ENCODE measurements at places on chromosomes 7 and 10. TPM values are rescaled to one million over a fixed set of nuclear protein-coding genes. Genes with fewer than 3 reads are reported as not detected.

Gene ADRB1
- total RNA-seq: 4.6 TPM

Gene GLRX3
- 23.9 TPM for total RNA-seq

Gene WIPF3
- total RNA-seq: 2.5 TPM

DNA sequence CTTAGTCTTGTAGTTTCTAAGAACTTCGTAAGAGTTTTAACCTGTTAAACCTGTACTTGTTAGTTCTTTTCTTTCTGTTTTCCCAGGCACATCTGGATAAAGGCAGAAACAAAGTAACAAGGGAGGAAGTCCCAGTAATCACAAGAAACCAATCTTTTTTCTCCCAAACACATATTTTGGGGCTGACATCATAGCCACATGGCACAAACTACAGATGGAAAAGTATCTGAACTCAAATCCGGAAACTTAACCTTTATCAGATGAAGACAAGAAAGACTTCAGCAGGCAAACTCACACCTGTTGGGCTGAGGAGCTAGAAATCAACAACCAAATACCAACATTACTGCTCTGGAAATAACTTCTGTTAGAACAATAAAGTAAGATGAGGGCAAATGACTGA is 67.1 kb downstream of the CUBN start:
- no peaks in the 10 kb centered on the region for H3K27me3 ChIP-seq
- H3K4me3 ChIP-seq: no peak overlapping the region
- no peaks in the 10 kb centered on the region for H3K36me3 ChIP-seq
- H3K27ac ChIP-seq: no peak overlapping the region

DNA sequence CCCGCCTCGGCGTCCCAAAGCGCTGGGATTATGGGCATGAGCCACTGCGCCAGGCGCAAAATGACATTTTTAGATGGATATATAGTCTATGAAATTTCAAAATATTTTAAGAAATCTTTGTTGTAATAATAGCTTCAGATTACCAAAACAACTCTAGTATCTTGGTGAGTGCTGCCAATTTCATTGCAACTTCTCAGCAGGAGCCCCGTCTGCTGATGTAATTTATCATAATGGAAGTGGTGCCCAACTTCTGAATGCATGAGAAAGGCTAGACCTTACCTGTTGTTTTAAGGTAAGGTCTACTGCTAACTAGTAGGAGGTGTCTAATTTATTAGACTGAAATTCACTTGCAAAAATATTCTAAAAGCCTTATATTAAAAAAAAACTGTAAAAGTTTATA is 20.0 kb downstream of the PDSS1 start:
- DNase-seq: no peak
- H3K4me1 ChIP-seq: no peaks in the 10 kb centered on the region
- no peak overlapping the region for H3K4me3 ChIP-seq
- H3K36me3 ChIP-seq: no peaks in the 10 kb centered on the region

- H3K27me3 ChIP-seq: no peaks in the 10 kb centered on the region
- H3K27ac ChIP-seq: no peak overlapping the region
- H3K4me3 ChIP-seq: no peak overlapping the region
Observed at GRCh38 chr10:112752288-112752687, 197.8 kb upstream of the TCF7L2 start.

DNA sequence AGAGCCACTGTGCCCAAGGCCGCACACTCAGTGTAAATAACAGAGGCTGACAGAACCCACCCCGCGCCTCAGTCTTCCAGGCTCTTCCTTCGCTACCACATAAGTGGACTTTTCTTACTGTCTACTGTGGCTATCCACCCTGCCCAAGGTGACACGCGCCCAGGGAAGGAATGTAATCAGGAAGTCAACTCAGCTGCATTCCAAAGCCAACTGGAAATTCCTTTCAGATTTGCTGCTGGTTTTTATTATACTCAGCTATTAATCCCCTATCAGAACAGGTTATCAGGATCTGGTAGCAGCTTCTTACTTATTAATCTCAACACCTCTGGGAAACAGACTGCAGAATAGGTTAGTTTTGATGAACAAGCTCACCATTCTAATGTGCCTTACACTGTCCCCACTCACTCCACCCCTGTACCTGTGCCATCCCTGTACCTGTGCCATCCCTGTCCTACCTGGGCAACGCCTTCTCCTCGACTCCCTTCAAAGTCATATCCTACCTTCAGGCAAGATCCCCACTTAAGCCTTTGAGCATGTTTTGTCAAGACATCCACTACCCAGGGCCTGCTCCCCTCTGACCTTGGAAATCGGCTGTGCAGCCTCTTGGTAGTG is 90.7 kb downstream of the NHLRC2 start:
- no peaks in the 10 kb centered on the region for H3K4me1 ChIP-seq
- H3K27me3 ChIP-seq: no peaks in the 10 kb centered on the region
- H3K4me3 ChIP-seq: no peak overlapping the region
- DNase-seq: peak; percentile 64

- peaks cover 17% of the 10 kb centered on the region for H3K4me1 ChIP-seq
- H3K27ac ChIP-seq: peak overlapping the region; percentile 67
- no peak for DNase-seq
- no peaks in the 10 kb centered on the region for H3K36me3 ChIP-seq
Observed at GRCh38 chr7:100914879-100915447, 19.3 kb upstream of the ACHE start.

DNA sequence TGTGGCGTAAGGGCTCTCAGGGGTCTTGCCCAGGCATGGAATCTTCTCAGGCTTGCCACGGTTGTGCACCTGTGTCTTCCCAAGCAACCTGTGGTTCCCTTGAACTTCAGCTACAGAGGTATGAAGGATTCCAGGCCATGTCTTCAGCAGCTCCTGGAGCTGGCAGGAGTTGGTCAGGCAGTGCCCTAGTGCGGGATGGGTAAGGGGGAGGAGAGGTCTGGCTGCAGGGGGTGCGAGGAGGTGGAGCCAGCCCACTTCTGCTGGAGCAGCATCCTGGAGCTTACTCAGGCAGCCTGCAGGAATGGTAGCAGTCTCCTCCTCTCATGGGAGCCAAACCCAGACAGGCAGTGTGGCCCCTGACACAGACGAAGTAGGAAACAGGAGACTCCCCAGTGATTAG is 3.8 kb upstream of the TRIL start:
- DNase-seq: no peak
- peaks cover 20% of the 10 kb centered on the region for H3K4me1 ChIP-seq
- no peak overlapping the region for H3K4me3 ChIP-seq
- H3K27me3 ChIP-seq: no peaks in the 10 kb centered on the region
- H3K36me3 ChIP-seq: no peaks in the 10 kb centered on the region

DNA sequence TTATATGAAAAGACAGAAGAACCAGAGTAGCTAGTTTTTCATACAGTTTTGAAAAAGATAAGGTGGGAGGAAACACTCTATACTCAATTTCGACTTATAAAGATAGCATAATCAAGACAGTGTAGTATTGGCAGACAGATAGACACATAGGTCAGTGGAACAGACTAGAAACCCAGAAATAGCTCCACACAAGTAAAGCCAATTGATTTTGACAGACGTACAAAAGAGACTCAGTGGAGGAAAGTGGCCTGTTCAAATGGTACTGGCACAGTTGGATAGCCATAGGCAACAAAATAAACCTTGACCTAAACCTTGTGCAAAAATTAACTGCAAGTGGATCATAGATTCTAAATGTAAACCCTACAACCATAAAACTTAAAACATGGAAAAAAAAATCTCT is 46.8 kb downstream of the MAPK8 start:
- H3K4me1 ChIP-seq: no peaks in the 10 kb centered on the region
- H3K27me3 ChIP-seq: no peaks in the 10 kb centered on the region
- H3K36me3 ChIP-seq: no peaks in the 10 kb centered on the region
- DNase-seq: no peak
- no peak overlapping the region for H3K27ac ChIP-seq

- H3K27ac ChIP-seq: no peak overlapping the region
- no peak for DNase-seq
- H3K27me3 ChIP-seq: no peaks in the 10 kb centered on the region
- no peaks in the 10 kb centered on the region for H3K4me1 ChIP-seq
Observed at GRCh38 chr7:37930226-37930948, 9.9 kb downstream of the EPDR1 start.

GRCh38 chr7:73515178-73515577 is 6.9 kb downstream of the BAZ1B start:
- H3K4me3 ChIP-seq: no peak overlapping the region
- no peak overlapping the region for H3K27ac ChIP-seq
- no peaks in the 10 kb centered on the region for H3K36me3 ChIP-seq
- H3K27me3 ChIP-seq: no peaks in the 10 kb centered on the region

DNA sequence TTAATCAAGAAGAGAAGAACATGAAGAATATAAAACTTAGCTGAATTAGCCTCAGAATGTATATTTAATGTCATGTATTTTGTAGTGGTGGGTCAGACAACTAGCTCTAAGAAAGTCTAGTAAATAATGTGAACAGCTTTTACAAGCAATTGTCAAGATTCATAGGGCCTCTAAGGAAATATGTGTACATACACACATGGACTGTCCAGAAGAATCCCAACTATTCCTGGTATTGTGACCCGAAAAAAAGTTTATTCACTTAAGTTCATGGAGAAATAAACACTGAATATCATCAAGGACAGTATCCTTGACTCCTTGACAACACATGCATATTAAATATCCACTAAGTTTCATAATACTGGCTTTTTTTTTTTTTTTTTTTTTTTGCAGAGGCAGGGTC is 11.4 kb upstream of the TWIST1 start:
- no peak overlapping the region for H3K27ac ChIP-seq
- DNase-seq: no peak
- H3K36me3 ChIP-seq: no peaks in the 10 kb centered on the region

GRCh38 chr7:155268921-155269650 is 28.6 kb upstream of the INSIG1 start:
- H3K27me3 ChIP-seq: no peaks in the 10 kb centered on the region
- no peaks in the 10 kb centered on the region for H3K4me1 ChIP-seq
- no peaks in the 10 kb centered on the region for H3K36me3 ChIP-seq
- H3K27ac ChIP-seq: no peak overlapping the region
- no peak for DNase-seq
- no peak overlapping the region for H3K4me3 ChIP-seq
